ENCODE measurements at places on chromosomes 1 and 21.
A peak's percentile ranks its signal among the peaks of the same experiment; 100 is the strongest.

DNA sequence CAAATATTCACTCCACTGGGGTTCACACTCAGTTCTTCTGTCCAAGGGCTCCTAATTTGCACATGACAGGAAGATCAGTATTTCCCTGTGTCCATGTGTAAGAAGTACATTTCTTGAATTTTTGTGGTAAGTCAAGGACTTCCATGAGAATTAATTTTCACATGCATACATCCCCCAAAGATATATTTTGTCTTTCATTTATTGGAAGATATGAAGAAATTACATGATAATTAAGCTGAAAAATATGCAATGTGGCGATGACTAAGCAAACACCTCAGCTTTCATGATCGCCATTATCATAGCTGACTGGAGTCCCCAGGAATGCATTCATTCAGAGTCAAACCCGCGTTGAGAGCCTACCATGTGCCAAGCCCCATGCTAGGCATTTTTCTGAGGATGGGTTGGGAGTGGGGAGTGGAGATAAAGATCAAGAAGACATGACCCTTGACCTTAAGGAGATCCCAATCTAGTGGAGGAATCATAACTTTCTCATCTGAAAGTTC lies 104.6 kb upstream of the F3 start:
- DNase-seq, result peak; percentile 74

DNA sequence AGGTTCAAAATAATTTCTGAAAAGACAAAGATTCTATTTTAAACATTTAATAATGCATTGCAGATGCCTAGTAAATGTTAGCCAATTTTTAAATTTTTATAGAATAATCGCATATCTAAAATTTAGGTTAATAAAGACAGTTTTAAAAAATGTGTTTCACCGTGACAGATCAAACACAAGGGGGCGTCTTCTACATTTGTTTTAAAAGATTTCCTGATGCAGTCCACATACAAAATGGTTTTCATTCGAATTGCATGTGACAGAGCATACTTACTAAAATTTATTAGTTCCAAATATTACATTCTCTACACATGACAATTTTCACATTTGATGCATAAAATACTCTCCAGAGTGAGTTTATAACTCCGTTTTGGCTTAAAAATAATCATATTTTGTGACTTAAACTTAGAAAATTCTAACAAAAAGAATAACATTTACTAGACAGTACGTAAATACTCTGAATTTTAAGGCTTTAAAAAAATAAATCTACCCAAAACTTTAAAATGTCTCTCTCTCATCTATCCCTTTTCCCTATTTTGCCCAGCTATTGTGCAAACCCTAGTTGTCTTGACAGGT lies 75.5 kb downstream of the ADAMTS1 start:
- peak; percentile 75 for DNase-seq

DNA sequence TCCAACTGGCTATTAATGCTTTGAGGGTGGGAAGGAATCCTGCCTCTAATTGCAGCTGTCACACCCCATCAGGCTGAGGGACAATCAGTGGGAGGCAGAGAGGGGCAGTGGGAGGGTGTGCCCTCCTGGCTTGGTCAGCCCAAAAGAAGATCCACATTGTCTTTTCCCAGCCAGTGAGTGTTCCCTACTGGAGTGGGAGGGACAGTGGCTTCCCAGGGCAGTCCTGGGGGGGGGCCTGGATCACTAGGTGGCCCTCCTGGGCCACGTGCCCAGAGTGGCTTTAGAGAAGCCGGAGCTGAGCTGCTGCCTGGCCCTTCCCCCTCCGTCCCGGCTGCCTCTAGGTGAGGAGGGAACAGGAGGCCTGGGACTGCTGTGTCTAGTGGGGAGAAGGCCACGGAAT lies 14.0 kb downstream of the INKA2 start:
- no peak for DNase-seq

- no peak for DNase-seq
Measured at GRCh38 chr1:182974506-182975191, 21.7 kb upstream of the SHCBP1L start.

DNA sequence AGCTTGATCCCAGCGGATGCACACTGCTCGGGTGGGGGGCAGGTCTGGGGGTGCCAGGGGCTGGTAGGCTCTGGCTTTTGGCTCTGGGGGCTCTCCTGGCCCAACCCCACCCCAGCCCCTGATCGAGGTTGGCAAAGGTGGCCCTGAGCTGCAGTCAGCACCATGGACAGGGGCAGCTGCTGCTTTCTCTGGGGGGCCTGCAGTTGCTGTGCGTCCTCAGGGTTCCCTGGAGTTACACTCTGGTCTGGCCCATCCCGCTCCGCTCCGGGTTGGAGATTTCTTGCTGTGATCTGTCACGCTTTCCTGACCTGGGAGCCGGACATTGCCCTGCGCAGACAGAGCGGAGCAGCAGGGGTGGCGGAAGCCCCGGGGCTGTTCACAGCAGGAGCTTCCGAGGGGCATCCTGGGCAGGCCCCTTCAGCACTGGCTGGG lies 8.0 kb upstream of the PLCH2 start:
- DNase-seq, result no peak

GRCh38 chr1:248691567-248692155 lies 10.9 kb downstream of the OR14I1 start:
- no peak for DNase-seq

DNA sequence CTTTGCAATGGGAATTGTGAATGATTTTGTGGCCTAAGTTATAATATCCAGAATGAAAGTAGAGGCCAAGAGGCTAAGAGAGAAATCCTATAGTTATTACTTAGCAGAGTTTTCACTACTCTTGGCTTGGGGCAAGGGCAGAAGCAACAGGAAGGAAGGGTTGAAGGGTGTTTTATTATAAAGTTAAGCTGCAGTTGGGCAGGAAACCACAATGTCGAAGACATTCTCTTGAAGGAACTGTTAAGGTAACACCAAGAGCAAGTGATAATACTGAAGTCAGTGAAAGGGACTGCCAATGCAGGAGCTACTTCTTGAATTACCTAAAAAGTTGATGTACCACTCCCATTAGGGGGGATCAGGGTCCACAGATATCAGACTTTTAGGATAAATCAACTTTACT lies 8.3 kb downstream of the XCL2 start:
- no peak for DNase-seq

Data from fibroblast of mammary gland (primary cell).